ENCODE measurements at places on chromosomes 7 and 10.
A peak's percentile ranks its signal among the peaks of the same experiment; 100 is the strongest.

DNA sequence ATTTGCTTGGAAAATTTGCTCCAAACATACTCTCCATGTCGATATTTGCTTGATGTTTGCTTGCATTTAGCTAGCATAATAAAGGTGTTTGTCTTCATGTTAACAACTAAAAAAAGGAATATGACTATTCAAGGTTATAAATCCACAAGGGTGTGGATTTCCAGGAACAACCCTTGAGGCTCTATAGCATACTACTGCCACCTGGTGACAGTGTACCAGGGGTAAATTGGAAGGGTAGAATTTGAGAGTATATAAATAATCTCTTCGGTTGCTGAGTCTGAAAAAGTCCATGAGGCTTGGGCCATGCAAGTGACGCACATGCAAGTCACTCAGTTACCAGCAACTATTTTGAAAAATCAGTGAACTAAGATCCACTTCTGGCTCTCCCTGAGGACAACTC, 68.4 kb downstream of the SLIT1 start:
- DNase-seq: no peak

DNA sequence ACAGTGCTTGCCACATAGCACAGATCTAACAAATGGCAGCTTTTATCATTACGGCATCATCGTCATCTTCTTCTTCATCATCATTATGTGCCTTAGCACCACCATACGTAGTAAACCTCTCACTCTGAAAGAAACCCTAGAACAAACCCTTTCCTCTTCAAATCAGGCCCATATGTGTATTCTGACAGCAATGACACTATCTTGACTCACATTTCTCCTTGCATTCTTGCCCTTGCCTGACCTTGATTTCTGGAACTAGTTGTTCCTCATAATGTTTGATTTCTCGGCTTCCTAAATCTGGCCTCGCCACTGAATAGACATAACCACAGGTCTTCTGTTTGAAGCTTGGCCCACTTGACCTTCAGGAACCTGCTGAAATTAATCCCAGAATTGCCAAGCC, 115.3 kb downstream of the DGKI start:
- DNase-seq: no peak

- DNase-seq: no peak
Observed at GRCh38 chr10:74599672-74600071, 226.7 kb upstream of the KAT6B start.

- DNase-seq: no peak
Observed at GRCh38 chr10:113743594-113743993, 7.9 kb upstream of the PLEKHS1 start.

DNA sequence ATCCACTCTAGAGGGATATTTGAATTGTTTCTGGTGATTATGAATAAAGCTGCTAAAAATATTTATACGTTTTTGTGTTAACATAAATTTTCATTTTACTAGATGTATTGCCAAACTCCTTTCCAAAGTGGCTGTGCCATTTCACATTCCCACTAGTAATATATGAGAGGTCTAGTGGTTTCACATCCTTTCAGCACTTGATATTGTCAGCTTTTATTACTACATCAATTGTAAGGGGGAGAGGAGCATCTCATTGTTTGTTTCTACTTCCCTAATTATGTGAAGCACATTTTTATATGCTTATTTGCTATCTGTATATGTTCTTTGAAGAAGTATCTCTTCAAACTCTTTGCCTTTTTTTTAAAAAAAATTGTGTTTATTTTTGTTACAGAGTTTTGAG, 184.5 kb downstream of the ADK start:
- no peak for DNase-seq

DNA sequence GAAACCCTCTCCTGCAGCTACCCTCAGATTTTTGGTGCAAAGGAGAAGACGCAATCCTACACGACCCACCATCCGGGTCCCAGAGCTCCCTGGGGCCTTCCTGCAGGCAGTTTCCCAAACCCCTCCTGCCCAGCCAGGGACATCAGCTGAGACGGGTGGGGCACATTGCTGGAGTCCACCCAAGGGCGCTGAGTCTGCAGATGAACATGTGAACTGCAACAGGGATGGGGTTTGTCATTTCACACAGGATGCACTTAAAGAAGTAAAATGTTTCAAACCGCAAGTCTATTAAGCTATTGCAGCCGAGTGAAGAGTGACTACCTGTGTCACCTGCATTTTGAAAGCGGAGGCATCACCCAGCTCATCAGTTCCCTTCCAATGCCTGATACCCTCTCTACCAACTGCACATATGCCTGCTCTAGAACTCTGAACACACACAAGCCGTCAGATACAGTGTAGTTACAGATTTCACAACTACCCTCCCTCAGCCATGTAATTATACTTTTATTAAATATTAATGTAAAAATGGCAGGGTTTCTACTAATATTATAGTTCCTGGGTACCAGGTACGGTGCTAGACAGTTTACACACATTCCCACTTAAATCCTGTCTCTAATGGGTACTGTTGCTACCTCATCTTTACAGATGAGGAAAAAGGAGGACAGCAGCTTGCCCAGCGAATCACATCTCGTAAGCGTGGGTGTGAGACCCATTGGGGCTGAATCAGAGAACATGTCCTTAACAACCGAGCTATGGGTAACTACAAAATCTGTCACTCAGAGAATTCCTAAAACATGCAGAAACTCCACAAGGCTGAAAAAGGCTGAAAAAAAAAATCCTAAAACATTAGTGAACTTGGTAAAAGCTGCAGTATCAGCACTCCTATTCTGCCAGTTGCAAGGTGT, 71.2 kb downstream of the GRB10 start:
- no peak for DNase-seq

GRCh38 chr7:28488061-28488791, 75.9 kb downstream of the CREB5 start:
- DNase-seq: no peak

DNA sequence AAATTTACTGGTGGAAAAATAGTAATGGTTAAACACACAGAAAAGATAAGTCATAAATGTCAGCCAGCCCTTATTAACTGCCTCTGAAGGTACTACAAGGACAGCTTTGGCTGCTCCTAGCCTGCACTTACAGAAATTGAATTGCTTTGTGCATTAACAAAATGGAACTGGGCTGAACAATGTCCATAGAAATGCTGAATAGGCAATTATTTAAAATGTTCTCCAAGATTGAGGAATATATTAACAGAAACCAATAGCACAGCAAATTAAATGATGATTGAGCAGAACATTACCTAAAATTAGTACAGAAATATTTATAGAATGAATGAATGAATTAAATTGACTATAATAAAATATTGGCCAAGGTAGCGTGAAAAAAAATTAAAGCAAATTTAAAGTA, 42.4 kb upstream of the AGMO start:
- DNase-seq: no peak

DNA sequence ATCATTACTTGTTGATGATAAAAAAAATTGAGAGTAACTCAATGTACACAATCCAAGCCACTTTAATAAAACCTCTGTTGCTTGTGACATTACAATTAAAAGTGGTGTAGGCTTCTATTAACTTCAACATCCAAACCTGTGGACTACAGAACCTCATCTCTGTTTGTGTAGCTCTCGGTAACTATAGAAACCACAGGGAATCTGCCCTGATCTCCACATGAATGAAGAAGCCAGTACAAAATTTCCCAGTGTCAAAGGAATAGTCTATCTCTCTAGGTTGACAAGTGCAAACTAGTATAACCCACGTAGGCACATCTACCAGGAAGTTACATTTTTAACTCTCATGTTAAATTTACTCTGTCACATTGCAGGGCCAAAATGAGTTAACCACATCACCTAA, 204.3 kb downstream of the CHCHD3 start:
- DNase-seq: no peak

GRCh38 chr10:23330948-23331347, 13.6 kb downstream of the C10orf67 start:
- DNase-seq: no peak

DNA sequence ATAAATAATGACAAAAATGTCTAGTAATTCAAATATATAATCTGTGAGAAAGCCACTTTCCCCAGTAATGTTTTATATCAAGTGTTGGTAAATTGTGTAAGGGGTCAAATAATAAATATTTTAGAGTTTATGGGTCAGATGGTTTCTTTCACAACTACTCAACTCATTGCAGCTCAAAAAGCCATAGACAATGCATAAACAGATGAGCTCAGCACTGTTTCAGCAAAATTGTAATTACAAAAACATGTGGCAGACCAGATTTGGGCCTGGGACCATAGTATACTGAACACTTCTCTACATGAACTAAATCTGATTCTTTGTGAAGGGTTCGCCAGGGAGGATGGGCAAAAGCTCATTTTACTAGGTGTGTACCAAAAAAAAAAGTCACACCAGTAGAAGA, 460.8 kb downstream of the NRG3 start:
- no peak for DNase-seq

DNA sequence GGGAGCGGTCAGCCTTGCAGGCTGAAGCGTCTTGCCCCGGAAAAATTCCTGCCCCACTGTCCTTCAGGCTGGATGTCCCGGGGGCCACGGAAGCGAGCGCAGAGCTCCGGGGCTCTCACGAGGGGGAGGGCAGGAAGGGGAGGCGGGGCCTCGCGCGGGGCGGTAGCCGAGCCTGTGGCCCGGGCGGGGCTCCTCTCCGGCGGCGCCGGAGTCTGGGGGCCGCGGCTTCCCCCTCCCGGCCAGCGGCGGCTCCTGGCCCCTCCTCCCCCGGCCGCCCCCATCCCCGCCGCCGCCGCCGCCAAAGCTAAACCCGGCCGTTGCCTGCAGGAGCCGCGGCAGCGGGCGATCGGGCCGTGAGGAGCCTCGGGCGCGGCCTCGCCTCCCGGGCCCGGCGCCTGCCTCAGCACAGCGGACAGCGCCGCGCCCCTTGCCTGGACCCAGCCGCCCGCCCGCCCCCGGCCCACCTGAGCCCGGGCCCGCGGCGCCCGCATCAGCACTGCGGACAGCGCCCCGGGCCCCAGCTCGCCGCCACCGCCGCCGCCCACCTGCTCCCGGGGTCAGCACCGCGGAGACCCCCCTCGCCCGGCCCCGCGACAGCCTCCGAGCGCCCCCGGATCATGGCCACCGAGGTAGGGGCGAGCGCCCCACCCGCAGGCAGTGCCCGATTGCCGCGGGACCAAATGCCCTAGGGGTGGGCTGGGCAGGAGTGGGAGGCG, at the start of gene GOLGA7B:
Gene GOLGA7B, plus strand, starts transcription at position 157 of the 716 bp plus-strand sequence. Its CDS starts 461 bp downstream, at position 618.
- peak; percentile 40 for DNase-seq

GRCh38 chr7:159013181-159013690, 131.4 kb downstream of the VIPR2 start:
- DNase-seq: no peak

- no peak for DNase-seq
Observed at GRCh38 chr7:32522746-32523530, 27.6 kb downstream of the AVL9 start.
